B cell (primary cell): ENCODE measurements at places on chromosomes 1 and 21.

DNA sequence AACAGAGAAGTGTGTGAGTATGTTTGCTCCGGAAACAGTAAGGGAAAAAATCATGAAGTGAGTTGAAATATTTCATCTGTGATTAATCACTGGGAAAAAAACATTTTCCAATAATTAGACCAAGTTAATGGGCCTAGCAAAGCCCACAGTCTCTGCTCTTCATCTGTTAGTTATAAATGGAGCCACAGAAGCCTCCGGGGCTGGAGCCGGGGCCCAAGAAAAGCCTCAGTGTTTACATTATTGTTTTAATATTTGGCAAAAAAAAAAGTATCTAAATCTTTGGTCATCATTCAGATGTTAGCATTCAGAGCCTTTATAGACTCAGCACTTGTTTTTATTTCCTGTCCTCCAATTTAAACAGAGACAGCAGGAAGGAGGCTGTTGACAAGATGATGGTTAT is 115.0 kb downstream of the UBE2U start:
- no peak for DNase-seq

DNA sequence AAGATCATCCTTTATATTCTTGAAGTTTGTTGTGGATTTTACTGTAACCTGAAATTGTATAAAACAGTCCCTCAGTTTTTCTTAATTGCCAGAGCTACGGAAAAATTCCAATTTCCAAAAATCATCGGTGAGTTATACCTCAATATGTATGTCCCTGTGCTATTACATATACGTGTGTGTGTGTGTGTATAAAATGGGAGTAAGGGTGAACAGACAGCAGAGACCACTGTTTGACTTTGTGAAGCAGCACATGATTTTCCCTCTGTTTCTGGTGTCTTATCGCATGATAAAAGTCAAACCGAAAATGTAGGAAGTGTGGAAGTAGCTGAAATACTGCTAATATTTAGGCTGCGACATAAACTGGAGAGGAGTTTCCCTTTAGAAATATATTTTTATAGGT is 1.2 kb downstream of the OR2T1 start:
- DNase-seq: peak; percentile 71

DNA sequence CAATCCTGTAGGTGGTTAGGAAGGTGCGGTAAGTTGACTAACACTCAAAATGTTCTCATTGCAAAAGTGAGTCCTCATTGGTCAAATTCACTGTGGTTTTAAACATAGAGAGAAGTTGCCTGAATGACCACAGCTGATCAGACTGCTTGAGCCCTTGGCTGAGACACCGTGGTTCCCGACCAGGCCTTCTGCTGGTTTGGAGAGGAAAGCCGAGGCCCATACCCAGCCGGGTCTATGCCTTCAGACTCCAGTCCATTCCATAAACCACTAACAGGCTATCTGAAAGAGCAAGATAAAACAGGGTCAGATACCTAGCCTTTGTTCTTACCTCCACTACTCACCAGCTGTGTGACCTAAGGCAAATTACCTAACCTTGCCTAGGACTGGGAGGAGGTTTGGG is 133.9 kb downstream of the LMX1A start:
- DNase-seq: no peak

GRCh38 chr21:44363278-44363677 is 9.9 kb downstream of the TRPM2 start:
- no peak for DNase-seq

GRCh38 chr1:52862666-52863458 is 20.3 kb downstream of the ZYG11A start:
- no peak for DNase-seq

- DNase-seq: peak; percentile 77
Observed at GRCh38 chr1:21368515-21369289, 71.2 kb upstream of the NBPF3 start.

GRCh38 chr1:109386054-109386717 is 11.5 kb downstream of the SORT1 start:
- no peak for DNase-seq

GRCh38 chr1:50308878-50309277 is 114.4 kb downstream of the DMRTA2 start:
- DNase-seq: no peak

GRCh38 chr1:112054510-112054909 is 65.0 kb upstream of the KCND3 start:
- DNase-seq: no peak

DNA sequence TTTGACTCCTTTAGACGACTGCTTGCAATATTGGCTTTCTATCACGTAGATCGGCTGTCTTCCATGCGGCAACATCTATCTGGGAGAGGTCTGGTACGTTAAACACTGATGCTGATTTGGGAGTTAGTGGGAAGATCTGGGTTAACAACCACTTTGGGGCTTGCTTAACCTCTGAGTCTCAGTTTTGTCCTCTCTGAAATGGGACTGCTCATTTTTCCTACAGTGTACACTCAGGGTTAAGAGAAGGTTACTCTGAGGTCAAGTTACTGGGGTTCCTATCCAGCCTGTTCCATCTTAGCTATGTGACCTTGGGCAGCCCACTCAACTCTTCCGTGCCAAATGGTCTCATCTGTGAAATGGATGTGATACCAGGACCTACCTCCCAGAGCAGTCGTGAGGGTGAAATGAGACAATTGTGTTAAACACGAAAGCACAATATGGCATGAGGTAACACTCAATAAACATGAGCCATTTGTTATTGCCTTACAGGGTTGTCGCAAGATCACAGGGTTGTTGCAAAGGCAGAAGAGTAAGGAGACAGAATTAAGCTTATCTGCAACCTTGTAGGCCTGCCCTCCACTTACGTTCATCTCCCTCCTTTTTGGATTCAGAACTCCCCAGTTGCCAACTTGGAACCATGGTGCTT is 5.6 kb downstream of the ABCA4 start:
- DNase-seq: no peak
